NCI-H510A (cell line): ENCODE measurements at places on chromosomes 11 and 22.
A peak's percentile ranks its signal among the peaks of the same experiment; 100 is the strongest.

GRCh38 chr22:45163099-45163450, 650 bp upstream of the NUP50 start:
- no peak for DNase-seq

- DNase-seq: no peak
Measured at GRCh38 chr11:122202951-122203456, 87.0 kb upstream of the BLID start.

GRCh38 chr11:15074206-15075161, 1.1 kb downstream of the CALCB start:
- peak; percentile 69 for DNase-seq

DNA sequence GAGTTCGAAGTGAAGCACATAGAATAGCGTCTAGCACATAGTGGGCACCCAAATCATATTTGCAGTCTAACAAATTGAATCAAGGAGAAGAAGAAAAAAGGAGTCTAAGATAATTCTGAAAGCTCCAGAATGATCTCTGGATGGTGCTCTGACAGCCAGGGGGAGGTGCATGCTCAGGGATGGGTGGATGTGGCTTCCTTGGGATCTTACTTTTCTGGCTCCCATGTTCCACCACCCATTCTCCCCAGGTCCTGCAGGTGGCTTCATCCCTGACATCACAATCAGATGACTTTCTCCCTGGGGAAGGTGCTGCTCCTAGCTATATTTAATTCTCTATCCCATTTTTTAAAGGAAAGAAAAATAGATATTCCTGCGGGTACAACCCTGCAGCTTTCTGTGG, 381.9 kb downstream of the CADM1 start:
- DNase-seq: no peak

DNA sequence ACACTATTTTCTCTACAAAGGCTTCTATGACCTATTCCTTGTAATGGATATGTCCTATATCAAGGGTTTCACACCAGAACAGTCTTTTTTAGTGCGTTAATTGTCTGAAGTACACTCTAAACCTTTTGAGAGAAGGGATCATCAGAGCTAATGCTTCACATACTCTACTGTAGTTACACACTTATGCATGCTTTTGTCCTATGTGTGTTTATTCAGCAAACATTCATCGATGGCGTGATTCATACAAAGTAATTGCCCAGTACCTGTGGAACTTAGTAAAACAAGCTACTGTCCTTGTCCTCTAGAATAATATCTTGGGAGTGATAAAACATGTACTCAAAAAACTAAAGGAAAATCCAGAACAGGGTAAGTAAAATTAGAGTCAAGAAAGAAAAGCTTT, 139.2 kb downstream of the GUCY1A2 start:
- peak; percentile 31 for DNase-seq

DNA sequence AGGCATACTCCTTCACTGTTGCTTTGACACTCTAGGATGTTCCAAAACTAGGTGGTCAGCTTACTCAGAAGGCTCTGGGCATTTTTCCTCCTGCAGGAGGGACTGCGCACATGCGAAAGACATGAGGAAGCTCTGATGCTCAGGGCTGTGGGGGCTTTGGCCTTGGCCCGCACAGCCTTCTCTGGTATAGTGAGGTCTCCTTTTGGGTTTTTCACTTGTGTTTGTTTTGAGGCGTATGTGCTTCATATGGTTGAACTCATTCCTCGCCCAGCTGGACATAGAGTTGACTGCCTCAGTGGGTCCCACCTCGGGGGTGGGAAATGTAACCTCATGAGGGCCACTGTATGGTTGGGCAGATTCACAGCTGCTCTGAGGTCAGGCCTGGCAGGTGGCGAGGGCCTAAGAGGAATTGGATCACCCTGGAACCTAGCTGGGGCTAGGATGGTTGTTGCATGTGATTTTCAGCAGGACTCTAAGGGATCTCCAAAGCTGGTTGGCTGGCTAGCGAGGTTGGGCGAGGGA, 63.7 kb downstream of the PTPRJ start:
- DNase-seq: no peak

GRCh38 chr11:8961401-8961800, 2.8 kb downstream of the TMEM9B start:
- no peak for DNase-seq

GRCh38 chr11:107757661-107758060, 45.8 kb upstream of the SLN start:
- no peak for DNase-seq

DNA sequence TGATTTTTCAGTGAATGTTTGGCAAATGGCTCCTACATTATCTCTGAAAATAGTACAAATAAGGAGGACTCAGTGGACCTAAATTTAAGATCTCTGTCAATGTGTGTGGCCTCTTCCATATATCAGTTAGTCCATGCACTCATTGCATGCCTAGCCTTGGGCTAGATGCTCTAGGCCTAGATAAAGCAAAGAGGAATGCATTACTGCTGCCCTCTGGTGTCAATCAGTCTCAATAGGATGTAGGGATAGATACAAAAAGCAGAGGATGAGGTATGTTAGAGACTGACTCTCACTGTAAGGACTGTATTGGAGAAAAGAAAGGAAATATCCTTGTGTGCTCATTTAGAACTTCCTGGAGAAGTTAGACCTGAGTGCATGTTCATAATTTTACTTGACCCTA, 42.0 kb downstream of the MS4A2 start:
- no peak for DNase-seq
